Activated CD4-positive, alpha-beta T cell treated with anti-CD3 and anti-CD28 coated beads, Interleukin-2, amount 50 U/mL, for 16 hours (primary cell): ENCODE measurements at places on chromosomes 4 and X.

- no peak for DNase-seq
Measured at GRCh38 chr4:53734584-53735353, 143.5 kb upstream of the LNX1 start.

GRCh38 chrX:32525234-32525633 lies 686.1 kb downstream of the DMD start:
- no peak for DNase-seq

DNA sequence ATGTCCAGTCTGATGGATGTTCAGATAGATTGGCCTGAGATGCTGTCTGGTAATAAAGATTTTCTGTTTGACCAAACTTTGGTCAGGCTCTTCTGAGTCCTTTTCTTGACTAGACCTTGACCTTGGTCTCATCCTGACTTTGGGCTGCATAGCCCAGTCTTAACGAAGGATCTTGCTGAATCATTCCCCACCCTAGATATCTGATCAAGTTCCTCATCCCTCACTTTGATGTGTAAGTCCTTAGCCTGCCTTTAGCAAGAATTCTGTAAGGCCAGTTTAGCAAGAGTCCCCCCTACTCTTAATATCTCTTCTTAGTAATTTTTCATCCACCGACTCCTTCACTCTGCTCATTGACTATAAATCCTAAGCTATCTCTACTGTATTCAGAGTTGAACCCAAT lies 244.4 kb upstream of the JADE1 start:
- DNase-seq, result no peak

DNA sequence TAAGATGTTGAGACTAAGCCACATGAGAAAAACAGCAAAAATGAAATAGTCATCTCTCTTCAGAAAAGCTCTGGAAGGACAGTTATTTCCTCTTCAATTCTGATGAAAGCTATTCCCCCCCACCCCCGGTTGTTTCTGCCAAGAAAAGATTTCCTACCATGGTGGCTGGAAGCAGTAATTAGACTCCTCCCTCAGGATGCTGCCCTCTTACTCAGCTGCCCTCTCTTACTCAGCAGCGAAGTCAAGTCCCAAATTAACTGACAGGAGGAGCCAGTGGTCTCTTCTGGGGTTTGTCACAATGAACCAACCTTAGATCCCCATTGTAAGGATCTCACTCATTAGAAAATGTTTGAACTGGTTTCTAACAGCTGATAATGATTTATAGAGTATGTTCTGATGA lies 38.0 kb downstream of the GPM6B start:
- peak; percentile 6 for DNase-seq

- no peak for DNase-seq
Measured at GRCh38 chr4:24334906-24335305, 249.4 kb downstream of the DHX15 start.
